NCI-H1694 (cell line): ENCODE measurements at places on chromosomes 1 and 21.
A peak's percentile ranks its signal among the peaks of the same experiment; 100 is the strongest.

DNA sequence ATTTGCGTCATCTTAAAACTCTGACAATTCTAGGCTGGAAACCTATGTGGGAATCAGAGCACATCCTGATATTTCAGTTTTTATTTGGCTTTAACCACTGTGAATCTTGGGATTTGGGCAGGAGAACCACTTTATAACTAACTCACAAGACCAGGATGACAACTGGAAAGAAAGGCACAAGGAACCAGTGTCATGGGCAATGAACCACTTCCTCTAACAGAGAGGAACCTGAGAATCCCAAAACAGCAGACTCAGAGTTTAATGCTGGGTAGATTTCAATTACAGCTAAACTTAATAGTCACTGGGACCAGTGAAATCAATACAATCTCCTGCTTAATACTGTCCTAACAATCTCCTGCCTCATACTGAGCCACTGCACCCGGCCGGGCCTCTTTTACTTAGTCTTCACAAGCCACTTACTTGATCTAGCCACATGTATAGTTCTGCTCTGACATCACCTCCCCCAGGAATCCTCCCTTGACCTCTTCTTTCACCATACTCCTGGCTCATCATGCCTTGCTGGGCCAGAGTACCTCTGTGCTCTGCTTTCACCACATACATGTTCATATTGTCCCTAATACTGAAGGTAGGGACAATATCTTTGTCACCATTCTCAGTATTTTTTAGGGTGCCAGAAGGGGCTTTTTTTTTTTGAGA lies 20.2 kb upstream of the SLFNL1 start:
- no peak for DNase-seq

DNA sequence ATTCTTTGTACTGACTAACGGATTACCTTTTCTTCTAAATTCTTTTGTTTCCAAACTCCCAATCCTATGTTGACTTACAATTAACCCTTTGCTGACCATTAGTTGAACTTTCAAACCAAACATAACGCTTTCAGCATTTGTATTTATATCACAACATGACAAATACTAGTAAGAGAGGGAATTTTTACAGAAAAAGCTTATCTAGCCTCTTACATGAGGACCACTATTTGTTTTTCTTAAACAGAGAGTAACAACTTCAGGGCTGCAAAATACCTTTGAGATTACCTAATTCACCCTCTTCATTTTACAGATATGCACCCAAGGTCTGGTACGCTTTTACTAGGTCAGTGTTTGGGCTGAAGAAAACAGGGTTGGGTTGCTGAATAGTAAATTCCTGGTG lies 45.0 kb upstream of the CXADR start:
- no peak for DNase-seq

DNA sequence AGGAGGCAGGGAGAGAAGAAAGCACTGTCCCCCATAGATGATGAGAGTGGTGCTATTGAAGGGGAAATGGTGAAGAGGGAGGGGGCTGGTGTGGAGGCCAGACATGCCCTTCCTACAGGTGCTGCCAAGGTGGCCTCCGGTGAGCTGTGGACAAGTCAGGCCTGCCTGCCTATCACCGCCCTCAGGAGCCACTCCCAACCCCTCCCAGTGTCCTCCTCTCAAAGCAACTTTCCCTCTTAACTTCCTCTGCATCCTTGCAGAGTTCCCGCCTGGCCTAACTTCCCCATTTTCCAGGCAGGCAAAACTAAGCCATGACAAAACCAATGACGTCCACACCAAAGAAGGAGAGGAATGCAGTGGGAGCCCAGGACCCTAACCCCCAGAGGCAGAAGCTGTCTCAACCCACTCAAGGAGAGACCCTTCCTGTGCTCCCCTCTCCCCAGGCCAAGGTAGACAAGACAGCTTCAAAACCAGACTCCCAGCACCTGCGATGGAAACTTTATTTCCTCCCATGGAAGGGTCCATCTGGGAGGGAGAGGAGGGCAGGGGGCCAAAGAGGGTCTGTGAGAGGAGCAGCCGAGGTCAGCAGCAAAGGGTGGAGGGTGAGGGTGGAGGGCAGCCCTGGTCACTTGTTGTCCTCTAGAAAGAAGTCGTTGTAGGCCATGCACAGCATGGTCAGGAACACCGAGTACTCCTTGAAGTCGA lies 1.0 kb upstream of the S100A6 start:
- no peak for DNase-seq

DNA sequence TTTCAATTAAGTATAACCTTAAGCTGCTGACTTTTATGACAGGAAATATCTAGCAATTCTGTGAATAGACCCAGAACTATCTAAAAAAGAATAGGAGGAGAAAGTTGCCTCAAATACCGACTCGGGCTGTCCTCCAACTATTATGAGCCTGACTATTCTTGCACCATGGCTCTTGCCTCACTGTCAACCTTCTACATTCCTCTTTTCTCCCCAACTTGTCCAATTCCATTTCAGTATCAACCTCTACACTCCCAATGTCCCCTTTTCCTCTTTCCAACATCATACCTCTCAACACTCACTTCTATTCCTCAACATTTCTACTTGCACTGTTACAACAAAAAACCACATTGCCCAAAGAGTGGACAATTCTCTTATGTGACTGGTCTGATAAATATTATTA lies 2.3 kb downstream of the ZZZ3 start:
- DNase-seq, result no peak

GRCh38 chr1:46131093-46131492 lies 1.3 kb downstream of the PIK3R3 start:
- DNase-seq, result no peak

DNA sequence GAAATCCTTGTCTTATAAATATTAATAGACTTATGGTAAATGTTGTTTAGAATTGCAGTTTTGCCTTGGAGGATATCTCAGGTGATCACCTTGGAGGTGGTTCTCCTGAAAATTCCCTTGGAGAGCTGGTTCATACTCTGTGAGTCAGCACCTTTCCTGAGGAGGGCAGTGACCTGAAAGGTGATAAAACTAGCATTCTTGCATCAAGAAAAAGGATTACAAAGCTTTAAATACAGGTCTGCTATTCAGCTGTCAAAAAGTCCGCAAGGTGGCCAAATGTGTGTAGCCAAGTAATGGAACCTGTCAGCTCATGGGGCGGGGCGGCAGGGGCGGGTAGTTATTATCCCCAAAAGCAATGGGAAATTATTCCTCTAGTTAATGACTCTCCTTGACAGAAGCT lies 52.8 kb upstream of the EDARADD start:
- DNase-seq, result no peak

DNA sequence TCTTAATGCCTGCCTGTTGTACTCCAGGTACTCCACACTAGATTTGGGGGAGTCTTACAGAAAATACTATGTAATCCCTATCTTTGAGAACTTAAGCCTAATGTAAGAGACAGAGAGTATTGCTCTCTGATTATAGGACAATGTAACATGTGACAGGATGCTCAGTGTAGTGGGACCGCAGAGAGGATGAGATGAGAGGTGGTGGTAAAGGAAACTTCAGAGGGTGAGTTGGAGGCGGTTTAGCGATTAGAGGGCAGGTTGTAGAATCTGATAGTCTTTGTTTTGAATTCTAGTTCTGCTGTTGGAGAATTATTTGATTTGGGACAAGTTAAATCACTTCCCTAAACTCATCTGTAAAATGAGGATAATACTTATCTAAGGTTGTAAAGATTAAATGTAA lies 5.4 kb downstream of the SOAT1 start:
- no peak for DNase-seq

GRCh38 chr1:156591181-156591431 lies 470 bp upstream of the NAXE start:
- no peak for DNase-seq

DNA sequence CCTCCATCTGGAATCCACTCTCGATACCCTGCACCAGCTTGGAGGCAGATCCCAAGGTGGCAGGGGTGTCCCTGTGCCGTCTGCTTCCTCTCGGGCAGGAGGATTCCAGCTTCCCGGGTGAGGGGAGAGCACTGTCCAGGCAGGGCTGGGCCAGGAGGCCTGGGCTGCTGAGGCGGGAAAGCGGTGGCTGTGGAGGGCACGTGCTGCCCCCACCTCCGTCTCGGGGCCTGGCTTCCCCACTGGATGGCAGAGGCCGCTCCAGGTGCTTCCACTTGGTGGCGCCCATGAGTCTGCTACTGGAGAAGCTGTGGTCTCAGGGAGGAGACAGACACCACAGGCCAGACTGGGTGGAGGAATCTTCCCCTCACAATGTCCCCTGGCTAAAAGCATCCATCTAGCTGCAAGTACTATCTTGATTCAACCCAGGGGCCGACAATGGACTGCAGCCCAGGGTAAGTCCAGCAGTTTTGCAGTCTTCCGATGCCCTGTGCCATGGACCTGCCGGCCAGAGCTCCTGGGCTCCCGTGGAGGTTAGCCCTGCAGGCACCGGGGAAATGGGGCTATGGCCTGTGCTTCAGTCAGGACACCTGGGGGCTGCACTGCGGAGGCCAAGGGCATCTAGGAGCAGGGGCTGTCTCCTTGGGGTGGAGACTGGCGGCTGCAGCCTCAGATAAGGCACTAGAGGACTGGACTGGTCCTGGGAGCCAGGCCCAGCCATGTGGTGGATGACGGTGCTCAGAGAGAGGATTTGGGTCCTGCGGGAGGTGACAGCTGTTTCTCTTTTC lies 41.3 kb upstream of the EIF4G3 start:
- peak; percentile 8 for DNase-seq

GRCh38 chr1:178031856-178032320 lies 62.0 kb upstream of the RASAL2 start:
- peak; percentile 96 for DNase-seq
